ENCODE measurements at places on chromosomes 16 and 17.

- no peak for DNase-seq
Measured at GRCh38 chr17:7747635-7748071, 30.1 kb downstream of the DNAH2 start.

GRCh38 chr17:55116440-55116914 is 147.9 kb downstream of the STXBP4 start:
- no peak for DNase-seq

- no peak for DNase-seq
Measured at GRCh38 chr16:21205303-21205702, 6.1 kb downstream of the ZP2 start.

- DNase-seq: no peak
Measured at GRCh38 chr17:42421507-42422338, 1.3 kb downstream of the CAVIN1 start.

DNA sequence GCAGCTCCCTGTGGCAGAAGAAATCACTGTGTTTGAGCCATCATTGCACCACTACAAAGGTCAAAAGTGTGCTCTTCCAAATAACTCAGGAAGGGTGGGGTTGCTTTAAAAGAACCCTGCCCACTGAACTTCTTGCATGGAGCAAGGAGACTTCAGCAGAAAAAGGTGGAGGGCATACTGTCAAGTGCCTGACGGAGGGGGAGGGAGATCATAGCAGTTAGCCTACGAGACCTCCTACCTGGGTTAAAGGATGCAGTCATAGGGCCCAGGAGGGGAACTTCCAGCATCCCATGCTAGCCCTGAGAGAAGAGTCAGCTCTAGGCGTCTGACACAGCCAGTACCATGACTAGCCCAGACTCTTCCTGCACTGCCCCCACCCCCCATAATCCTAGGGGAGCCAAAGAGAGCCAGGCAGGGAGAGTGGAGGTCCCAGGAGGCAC is 45.3 kb upstream of the MSI2 start:
- DNase-seq: no peak

- no peak for DNase-seq
Measured at GRCh38 chr17:35892091-35893035, 12.2 kb upstream of the CCL5 start.

GRCh38 chr16:86218479-86219170 is 291.7 kb upstream of the FOXF1 start:
- DNase-seq: no peak

- DNase-seq: no peak
Measured at GRCh38 chr16:76574651-76575050, 297.4 kb downstream of the CNTNAP4 start.

- DNase-seq: no peak
Measured at GRCh38 chr16:15648135-15648730, 1.8 kb upstream of the NDE1 start.

GRCh38 chr16:79810449-79811189 is 210.1 kb upstream of the MAF start:
- no peak for DNase-seq

GRCh38 chr17:58632324-58633314 is 59.2 kb downstream of the TEX14 start:
- no peak for DNase-seq

DNA sequence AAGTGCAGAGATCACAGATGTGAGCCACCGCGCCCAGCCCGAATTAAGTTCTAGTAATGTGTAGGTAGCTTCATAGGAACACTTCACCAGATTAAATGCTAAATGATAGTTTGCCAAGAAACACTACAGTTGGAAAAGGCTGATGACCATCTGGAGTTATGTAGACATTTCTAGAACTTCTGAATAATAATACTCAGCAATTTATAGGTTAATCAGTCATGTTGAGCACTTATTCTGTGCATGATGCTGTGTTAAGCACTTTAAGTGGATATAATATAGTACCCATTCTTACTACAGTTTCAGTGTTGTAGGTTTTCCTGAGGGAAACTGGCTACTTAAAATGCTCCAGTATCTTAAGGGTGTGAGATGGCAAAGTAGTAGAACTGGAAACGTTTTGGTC is 45.2 kb downstream of the NUP93 start:
- no peak for DNase-seq

GRCh38 chr16:55942821-55943220 is 67.6 kb upstream of the CES5A start:
- DNase-seq: no peak

GRCh38 chr17:47802341-47803022 is 19.1 kb downstream of the OSBPL7 start:
- DNase-seq: no peak

GRCh38 chr17:58321571-58322525 is 6.7 kb downstream of the TSPOAP1 start:
- DNase-seq: no peak

GRCh38 chr16:12087901-12088421 is 111.4 kb downstream of the SNX29 start:
- DNase-seq: no peak

GRCh38 chr17:3827124-3827773 is 18.8 kb downstream of the NCBP3 start:
- DNase-seq: peak; percentile 27

All from substantia nigra (tissue), 51 donors.